ENCODE measurements at places on chromosomes 16 and 17. TPM values are rescaled to one million over a fixed set of nuclear protein-coding genes. Genes with fewer than 3 reads are reported as not detected.

- H3K27me3 ChIP-seq = no peaks in the 10 kb centered on the region
- H3K36me3 ChIP-seq = no peaks in the 10 kb centered on the region
- no peak overlapping the region for H3K27ac ChIP-seq
- H3K4me3 ChIP-seq = no peak overlapping the region
- no peak for DNase-seq
- no peaks in the 10 kb centered on the region for H3K4me1 ChIP-seq
These were observed 10.1 kb downstream of the WFIKKN2 start for GRCh38 chr17:50845240-50846147.

DNA sequence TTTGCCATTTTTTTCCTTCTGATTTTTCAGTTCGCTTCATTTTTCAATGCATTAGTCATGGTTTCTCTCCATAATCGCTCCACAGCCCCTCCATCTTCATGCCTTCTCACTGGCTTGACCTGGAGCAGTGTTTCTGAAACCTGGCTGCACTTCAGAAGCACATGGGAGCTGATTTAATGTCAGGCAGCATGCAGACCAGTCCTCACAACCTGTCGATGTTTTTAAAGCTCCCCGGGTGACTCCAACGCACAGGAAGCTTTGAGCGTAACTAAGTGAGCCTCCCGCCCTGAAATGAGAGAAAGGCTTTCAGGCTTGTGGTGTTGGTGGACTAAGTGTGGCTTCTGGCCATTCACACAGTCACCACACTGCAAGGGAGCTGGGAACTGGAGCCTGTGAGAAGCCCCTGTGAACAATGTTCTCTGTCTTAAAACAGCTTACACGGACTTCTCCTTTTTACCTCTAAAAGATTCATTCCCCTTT lies 16.8 kb upstream of the DRG2 start:
- DNase-seq = no peak
- H3K27ac ChIP-seq = no peak overlapping the region
- H3K36me3 ChIP-seq = no peaks in the 10 kb centered on the region
- H3K4me1 ChIP-seq = peaks cover 12% of the 10 kb centered on the region

- H3K36me3 ChIP-seq = no peaks in the 10 kb centered on the region
- H3K4me1 ChIP-seq = no peaks in the 10 kb centered on the region
- H3K27me3 ChIP-seq = no peaks in the 10 kb centered on the region
- H3K4me3 ChIP-seq = peak overlapping the region; percentile 68
These were observed 71.0 kb downstream of the RBBP6 start for GRCh38 chr16:24610416-24610755.

GRCh38 chr16:84527532-84528269 lies 23.2 kb upstream of the MEAK7 start:
- peaks cover 21% of the 10 kb centered on the region for H3K4me1 ChIP-seq
- peak overlapping the region; percentile 65 for H3K4me3 ChIP-seq
- no peaks in the 10 kb centered on the region for H3K27me3 ChIP-seq
- peak overlapping the region; percentile 71 for H3K27ac ChIP-seq
- H3K36me3 ChIP-seq = no peaks in the 10 kb centered on the region

DNA sequence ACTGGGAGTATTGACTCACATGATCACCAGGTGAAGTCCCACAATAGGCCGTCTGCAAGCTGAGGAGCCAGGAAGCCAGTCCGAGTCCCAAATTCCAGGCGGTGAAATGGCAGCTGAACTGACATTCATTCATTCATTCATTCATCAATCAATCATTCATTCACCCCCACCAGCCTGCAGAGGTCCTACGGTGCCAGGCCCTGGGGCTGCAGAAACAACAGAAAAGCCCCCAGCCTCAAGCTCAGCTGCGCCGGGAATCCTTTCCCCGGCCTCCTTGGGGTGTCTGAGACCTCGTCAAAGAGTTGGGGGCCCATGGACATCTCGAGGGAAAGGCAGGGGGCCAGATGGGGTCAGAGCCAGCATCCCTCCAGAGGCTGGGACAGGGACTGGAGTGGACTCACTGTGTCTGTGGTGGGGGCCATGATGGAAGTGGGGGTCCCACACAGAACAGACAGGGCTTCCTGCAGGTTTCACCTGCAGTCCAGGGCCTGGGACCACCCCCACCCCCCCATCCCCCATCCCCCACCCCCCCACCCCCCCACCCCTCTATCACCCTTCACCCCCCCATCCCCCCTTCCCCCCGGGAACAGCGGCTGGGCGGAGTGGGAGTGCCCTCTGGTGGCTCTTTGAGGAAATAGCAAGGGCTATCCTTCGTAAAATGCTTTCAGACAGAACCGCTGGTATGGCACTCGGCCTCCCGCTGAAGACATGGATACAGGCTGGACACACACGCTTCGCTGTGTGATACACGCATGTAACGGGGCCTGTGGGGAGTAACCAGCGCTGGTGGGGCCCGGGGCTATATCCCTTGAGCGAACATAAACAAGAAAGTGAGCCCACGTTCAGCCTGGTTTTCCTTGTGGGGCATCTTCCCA lies 8.5 kb upstream of the ZC3H18 start:
- DNase-seq = no peak
- H3K4me3 ChIP-seq = peak overlapping the region; percentile 58
- no peaks in the 10 kb centered on the region for H3K36me3 ChIP-seq
- no peaks in the 10 kb centered on the region for H3K4me1 ChIP-seq

DNA sequence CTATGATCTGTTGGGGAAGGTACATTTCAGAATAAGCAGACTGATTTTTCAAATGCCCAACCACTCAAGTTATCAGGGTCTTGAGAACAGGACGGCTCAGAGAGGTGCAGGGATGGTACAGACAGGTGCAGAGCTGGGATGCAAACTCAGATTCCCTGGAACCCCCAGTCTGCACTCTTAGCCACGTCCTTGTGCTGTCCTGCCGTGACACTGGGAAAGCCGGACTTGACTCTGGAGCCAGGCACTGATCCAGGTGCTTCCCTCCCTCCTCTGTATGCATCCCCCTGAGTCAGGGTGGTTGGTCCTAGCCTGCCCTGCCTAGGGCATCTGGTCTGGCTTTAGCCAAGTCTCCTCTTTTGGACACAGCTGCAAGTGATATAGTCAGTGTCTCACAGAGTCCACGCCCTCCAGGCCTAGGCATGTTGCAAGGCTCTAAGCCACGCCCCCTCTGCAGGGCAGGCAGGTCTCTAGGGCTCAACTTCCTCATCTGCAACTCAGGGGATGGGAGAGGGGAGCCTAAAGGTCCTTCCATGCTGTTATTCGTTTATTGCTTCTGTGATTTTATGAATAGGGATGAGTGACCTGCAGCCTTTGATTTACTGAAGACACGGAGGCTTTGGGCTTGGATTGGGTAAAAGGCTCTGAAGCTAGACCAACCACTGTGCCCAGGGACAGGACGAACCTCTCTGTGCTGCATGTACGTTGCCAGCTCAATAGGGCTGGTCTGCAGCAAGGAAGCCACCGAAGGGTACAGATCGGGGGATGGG lies 97.3 kb downstream of the SDK2 start:
- no peaks in the 10 kb centered on the region for H3K27me3 ChIP-seq
- no peak for DNase-seq
- no peaks in the 10 kb centered on the region for H3K36me3 ChIP-seq

DNA sequence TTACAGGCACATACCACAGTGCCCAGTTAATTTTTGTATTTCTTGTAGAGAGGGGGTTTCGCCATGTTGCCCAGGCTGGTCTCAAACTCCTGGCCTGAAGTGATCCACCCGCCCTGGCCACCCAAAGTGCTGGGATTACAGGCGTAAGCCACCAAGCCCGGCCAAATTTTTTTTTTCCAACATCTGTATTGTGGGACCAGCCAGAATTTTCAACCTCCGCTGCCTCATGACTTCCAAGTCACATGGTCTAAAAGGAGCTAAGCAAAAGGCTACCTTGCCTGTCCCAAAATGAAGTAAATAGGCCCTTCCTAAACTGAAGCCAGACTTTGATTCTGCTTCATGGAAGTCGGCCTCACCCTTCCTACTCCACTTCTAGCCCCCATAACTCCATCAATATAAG lies 4.2 kb upstream of the SPAG7 start:
- H3K27me3 ChIP-seq = no peaks in the 10 kb centered on the region
- H3K27ac ChIP-seq = no peak overlapping the region
- DNase-seq = no peak
- no peak overlapping the region for H3K4me3 ChIP-seq
- peaks cover 8% of the 10 kb centered on the region for H3K4me1 ChIP-seq

Gene ZG16
- total RNA-seq = not detected

DNA sequence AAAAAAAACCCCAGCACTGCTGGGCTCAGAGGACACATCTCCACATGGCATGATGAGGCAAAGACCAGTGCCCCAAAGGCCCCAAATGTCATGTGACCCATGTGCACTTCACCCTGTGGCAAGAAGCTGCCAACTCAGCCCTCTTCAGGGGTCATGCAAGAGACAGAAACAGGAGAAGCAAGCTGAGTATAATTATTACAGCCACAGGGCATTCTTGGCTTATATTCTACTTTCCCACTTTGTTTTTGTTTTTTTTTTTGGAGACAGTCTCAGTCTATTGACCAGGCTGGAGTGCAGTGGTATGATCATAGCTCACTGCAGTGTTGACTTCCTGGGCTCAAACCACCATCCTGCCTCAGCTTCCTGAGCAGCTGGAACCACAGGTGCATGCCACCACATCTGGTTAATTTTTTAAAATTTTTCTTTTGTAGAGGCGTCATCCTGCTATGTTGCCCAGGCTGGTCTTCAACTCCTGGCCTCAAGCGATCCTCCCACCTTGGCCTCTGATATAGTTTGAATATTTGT lies 32.7 kb upstream of the LITAF start:
- H3K4me1 ChIP-seq = peaks cover 18% of the 10 kb centered on the region
- H3K27ac ChIP-seq = peak overlapping the region; percentile 12
- H3K36me3 ChIP-seq = no peaks in the 10 kb centered on the region
- H3K27me3 ChIP-seq = no peaks in the 10 kb centered on the region
- no peak overlapping the region for H3K4me3 ChIP-seq

GRCh38 chr17:68260051-68260762 lies 12.4 kb downstream of the AMZ2 start:
- peaks cover 10% of the 10 kb centered on the region for H3K36me3 ChIP-seq
- no peak for DNase-seq
- no peaks in the 10 kb centered on the region for H3K4me1 ChIP-seq
- no peaks in the 10 kb centered on the region for H3K27me3 ChIP-seq
- H3K4me3 ChIP-seq = no peak overlapping the region

DNA sequence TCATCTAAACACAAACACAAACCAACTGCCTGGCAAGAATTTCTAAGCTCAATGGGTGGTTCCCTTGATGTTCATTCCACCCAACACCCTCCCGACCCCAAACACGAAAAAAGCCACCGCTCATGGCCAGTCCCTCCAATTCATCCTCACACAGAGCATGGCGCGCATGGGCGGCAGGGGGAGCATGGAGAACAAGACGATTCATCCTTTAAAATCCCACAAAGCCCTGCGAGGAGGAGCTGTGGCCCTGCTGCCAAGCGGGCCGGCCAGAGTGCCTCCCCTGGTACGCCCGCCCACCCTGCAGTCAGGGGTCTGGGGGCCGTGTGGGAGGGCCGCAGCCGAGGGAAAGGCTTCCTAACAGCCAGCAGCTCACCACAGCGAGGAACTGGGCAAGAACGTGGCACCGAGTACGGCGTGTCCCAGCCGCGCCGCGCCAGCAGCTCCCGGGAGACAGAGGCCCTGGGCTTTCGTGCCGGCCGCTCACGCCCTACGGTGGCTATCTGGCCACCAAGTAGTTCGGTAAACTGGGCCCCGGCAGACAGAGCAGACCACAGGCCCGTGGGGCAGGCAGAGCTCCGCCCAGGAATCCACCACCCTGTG lies 60.9 kb downstream of the KLHDC4 start:
- no peaks in the 10 kb centered on the region for H3K27me3 ChIP-seq
- no peaks in the 10 kb centered on the region for H3K4me1 ChIP-seq
- no peak overlapping the region for H3K27ac ChIP-seq
- no peak overlapping the region for H3K4me3 ChIP-seq
- no peak for DNase-seq
- H3K36me3 ChIP-seq = peaks cover 33% of the 10 kb centered on the region

DNA sequence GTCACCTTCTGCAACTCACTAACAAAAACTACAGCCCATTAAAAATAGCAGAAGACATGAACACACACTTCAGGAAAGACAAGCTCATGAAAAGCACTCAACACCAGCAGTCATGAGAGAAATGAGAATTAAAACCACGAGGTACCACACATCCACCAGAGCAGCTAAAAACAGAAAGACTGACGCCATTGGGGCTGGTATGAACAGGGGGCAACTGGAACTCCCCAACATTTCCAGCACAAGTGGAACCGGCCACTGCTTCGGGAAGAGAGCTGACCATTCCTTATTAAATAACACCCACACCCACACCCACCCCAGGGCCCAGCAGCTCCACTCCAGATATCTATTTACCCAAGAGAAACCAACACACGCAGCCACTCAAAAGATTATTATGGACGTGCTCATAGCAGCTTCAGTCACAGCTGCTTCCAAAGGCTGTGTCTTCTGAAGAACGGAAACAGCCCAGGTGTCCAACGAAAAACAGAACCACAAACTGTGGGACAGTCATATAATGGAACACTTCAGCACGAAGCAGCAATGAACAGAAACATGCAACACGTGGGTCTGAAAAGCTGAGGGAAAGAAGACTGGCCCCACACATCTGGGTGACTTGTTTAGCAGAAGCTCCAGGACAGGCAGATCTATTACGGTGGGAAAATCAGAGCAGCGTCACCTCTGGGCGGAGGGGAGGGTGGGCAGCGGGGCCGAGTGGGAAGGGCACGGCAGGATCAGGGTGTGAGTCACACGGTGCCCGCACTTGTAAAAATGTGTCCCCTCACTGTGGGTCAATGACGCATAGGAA lies 41.1 kb downstream of the KLHDC4 start:
- no peaks in the 10 kb centered on the region for H3K27me3 ChIP-seq
- H3K4me1 ChIP-seq = no peaks in the 10 kb centered on the region
- DNase-seq = no peak
- H3K36me3 ChIP-seq = peaks cover 16% of the 10 kb centered on the region
- H3K4me3 ChIP-seq = no peak overlapping the region

- H3K4me3 ChIP-seq = peak overlapping the region; percentile 90
- H3K27ac ChIP-seq = no peak overlapping the region
- no peak for DNase-seq
- H3K4me1 ChIP-seq = peaks cover 16% of the 10 kb centered on the region
- H3K36me3 ChIP-seq = no peaks in the 10 kb centered on the region
- no peaks in the 10 kb centered on the region for H3K27me3 ChIP-seq
These were observed 770 bp downstream of the CCNF start for GRCh38 chr16:2429771-2430663.

Gene DNAH17
- total RNA-seq = 0.14 TPM

Gene CCDC154
- total RNA-seq = 0.63 TPM

DNA sequence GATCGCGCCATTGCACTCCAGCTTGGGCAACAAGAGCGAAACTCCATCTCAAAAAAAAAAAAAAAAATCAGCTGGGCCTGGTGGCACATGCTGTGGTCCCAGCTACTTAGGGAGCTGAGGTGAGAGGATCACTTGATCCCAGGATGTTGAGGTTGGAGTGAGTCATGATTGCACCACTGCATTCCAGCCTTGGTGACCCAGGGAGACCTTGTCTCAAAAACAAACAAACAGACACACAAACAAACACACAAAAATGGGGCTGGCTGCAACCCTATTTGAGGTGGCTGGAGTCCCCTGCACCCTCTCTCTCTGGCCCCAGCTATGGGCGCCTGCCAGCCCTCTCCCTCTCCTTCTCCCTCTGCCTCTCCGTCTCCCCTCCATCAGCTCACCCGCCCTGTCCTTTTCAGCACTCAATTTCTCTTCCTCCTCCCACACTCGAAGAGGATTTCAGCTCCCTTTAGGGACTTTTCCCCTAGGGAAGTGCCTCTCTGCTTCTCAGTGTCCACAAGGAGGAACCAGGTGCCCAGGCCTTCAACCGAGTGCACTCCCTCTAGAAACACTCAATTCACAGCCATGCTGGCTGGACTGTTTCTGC lies 17.5 kb upstream of the TFAP4 start:
- no peak for DNase-seq
- H3K4me3 ChIP-seq = no peak overlapping the region
- no peaks in the 10 kb centered on the region for H3K27me3 ChIP-seq
- H3K36me3 ChIP-seq = no peaks in the 10 kb centered on the region
- peak overlapping the region; percentile 6 for H3K27ac ChIP-seq
- H3K4me1 ChIP-seq = peaks cover 13% of the 10 kb centered on the region

Gene CTRB1
- total RNA-seq = 9.3 TPM

Gene ADGRG1
- 5.4 TPM for total RNA-seq

Measured in thoracic aorta (tissue), 2 donors.